Activated CD4-positive, alpha-beta T cell treated with anti-CD3 and anti-CD28 coated beads, Interleukin-2, amount 50 U/mL, for 48 hours (primary cell): ENCODE measurements at places on chromosomes 4 and X.
A peak's percentile ranks its signal among the peaks of the same experiment; 100 is the strongest.

DNA sequence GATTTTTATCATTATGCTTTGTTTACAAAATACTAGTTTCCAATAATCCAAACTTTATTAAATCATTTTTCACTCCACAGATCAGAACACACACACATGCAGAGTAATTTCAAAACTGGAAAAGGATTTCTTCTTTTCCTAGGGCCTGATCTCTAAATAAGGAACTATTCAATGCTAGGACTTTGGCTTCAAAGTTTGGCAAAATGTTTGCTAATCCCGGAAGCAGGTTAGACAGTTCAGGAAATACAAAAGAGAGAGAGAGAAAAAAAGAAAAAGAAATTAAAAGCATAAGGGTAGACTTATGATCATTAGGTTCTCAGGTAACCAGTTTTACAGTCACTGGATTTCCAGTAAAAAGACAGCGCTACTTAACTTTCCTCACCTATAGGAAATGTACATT is 211.0 kb downstream of the DCLK2 start:
- DNase-seq: no peak

DNA sequence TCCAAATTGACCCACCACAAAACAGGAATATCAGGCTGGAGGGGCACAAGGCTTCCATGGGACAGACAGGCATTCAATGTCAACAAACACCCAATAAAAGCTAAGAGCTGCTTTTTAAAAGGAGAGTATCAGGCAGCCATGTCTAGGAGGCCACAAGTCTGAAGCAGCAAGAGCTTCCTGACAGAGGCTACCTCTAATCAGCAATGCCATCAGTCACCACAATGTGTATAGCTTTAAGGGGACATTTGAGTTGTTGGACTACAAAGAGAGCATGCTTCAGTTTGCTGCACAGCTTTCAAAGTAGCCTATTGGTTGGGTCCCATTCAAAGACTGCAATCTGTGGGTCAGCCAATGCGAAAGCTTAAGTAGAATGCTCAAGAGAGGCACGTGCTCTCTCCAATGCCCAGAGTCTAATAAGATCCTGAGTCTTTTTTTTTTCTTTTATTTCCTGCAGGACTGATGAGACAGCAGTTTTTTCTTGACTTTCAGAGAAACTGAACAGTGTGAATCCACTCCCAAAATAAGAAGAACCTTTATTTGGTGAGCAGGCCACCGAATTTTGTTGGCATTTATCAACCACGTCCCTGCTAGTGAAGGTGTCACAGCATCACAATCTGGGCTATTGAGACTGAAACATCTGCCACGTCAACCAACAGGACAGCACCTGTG is 92.5 kb downstream of the FBXO8 start:
- DNase-seq: no peak

DNA sequence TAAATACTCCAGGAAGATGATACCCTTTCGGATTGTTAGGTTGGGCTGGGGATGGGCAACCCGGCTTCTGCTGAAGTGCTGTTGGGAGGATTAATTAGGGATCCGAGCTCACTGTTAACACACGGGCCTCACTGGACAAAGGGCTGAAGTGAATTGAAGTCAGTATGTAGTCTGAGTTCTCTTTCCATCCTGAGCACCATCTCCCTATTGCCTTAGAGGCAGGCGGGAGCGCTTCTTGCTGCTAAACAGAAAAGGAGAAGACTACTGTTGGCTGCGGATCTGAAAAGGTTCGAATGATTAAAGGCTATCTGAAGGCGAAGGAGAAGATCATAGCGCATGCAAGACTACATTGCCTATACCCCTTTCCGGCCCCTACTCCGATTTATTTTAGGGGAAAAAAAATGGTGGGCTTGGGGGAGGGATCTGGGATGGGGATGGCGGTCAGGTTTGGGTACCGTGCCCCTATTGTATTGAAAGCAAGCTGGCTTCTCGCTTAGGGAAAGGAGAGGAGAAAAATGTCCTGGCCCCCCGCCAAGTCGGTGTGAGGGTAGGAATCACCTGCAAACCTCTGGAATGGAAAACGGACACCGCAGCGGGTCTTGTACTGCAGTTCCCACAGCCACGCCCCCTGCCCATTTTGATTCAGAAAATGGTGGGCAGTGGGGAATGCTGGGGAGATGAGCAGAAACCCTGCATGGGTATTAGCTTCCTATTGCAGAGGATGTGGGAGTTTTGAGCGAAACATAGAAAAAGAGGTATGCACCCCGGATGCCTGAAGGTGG is 22.3 kb downstream of the MORF4L2 start:
- no peak for DNase-seq

GRCh38 chrX:31374786-31375185 is 302.9 kb upstream of the FTHL17 start:
- DNase-seq: no peak

DNA sequence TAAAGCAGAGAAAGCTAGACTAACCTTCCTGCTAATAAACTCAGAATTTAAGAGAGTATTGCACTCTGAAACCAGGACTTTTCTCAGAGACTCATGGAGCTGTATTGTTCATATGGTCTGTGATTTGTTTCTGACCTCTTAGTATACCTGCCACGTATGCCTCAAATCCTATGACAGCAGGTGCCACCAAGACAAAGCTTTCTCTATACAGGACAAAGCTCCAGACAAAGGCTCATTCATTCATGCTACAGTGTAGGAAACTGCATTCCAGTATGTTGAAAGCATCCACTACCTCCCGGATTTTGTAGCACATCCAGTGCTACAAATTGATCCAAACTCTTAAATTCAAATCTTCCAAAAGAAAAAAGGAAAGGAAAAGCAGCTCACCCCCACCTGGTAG is 178.3 kb downstream of the CHIC2 start:
- no peak for DNase-seq

GRCh38 chr4:152368001-152368400 is 167.9 kb downstream of the FBXW7 start:
- no peak for DNase-seq

DNA sequence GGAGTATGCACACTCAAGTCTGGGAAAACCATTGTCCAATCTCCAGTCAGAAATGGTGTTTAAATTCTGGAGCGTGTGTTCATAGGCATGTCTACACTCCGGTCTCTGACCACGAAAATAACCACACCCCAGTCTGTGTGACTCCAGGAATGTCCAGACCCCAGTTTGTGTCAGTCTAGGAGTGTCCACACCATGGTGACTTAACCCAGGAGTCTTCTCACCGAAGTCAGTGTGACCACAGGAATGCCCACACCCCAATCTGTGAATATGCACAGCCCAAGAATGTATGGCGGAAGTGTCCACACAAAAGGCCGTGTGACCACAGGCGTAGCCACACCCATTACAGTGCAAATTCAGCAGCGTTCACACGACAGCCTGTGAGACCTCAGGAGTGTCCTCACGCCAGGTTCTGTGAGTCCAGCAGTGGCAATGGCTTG is 11.4 kb downstream of the FTSJ1 start:
- DNase-seq: no peak

- DNase-seq: no peak
Measured at GRCh38 chr4:1407657-1408333, 1.6 kb upstream of the NKX1-1 start.

- DNase-seq: no peak
Measured at GRCh38 chrX:38831949-38832348, 30.7 kb downstream of the MID1IP1 start.

DNA sequence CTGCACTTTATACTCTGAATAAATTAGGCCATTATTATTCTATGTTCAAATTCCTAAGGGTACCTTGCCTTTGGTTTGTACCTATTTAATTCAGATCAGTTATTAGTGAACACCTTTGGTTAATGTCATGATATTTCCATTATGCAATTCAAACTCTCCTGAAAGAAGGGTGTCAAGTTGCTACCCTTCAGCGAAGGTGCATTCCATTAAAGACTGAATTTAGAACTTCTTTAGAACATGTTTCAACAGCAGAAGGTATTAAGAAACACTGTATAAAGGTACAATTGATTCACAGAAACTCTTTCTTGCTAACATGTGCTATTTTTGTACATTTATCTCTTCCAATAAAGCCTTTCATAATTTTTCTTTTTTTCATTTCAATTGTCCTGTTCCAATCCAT is 1545.4 kb upstream of the PCDH10 start:
- no peak for DNase-seq

GRCh38 chr4:83490876-83491450 is 6.1 kb upstream of the ABRAXAS1 start:
- DNase-seq: no peak

DNA sequence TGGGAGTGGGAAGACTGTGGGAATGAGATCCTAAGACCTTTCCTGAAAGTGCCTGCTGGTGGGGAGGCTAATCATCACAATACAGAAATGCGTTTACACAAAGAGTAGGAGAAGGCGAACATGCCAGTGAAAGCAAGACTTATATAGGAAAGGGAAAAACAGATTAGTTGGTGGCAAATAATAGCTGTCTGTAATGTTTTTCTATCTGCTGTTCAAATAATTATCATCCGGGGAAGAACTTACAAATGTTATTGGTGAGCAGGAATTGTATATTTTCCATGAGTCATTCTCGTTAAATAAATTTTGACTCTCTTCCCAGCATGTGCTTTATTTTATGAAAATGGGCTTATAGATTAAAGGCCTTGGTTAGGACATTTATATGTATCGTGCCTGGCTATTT is 196.5 kb downstream of the ARHGAP10 start:
- DNase-seq: no peak

DNA sequence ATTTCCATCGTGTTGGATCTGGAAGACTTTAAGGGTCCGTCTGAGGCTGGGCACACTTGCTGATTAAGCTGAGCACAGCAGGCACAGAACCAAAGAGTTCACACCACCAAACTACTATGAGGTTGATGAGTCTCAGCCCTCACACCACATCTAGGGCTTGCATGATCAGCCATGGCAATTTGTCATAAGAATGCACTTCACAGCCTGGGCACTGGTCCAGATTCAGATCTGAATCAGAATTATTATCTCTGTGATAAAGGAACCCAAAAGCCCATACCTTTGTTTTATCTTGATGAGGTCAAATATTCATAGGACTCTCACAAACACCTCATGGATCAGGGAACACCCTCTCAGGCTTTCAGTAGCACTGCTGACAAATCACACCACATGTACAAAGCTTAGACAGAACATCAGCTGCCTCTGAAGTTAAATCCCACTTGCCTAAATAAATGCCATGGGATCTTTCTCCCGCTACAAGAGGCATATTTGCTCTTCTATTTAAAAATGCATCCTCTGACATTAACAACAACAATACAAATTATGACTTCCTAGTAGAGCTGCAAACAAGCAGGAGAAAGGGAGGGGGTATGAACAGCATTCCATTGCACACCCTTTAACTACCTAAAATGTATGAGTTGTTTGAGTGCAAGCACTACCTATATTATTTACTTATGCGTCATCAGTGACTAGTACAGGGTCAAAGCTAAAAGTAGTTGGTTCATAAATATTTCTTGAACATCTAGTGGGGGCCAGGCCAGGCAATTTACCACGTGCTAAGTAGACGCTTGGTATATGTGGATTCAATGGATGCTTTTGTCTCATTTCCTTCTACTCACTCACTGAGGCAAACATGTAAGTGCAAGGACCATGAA is 186.3 kb upstream of the FGF13 start:
- no peak for DNase-seq

DNA sequence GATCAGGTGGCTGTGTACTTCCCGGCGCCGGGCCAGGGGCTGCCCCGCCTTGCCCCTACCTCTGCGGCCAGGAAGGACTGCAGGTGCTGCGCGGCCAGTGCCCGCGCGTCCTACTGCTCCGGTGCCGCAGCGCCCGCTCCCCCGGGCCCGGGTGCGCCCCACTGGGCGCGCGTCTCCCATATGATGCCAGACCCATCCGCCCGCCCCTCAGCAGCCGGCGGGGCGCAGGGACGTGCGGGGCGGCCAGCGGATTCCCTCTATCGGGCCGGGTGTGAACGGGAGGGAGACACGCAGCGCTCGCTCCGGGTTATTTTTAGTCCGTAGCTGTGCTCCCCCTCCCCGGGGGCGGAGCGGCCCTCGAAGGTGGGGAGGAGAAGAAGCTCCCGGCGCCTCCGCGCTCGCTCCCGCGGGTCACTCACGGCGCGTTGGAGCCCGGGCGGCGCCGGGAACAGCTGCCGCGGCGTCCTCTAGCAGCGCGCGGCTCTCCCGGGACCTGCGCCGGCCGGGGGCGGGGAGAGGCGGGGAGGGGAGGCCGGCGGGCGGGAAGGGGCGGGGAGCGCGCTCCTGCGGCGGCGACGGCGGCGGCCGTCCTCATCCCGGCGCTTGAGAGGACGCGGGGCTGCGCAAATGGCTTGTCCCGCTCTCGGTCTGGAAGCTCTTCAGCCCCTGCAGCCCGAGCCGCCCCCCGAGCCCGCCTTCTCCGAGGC is 103.6 kb downstream of the UCHL1 start:
- no peak for DNase-seq

- DNase-seq: no peak
Measured at GRCh38 chrX:119541188-119541587, 24.0 kb downstream of the STEEP1 start.

- no peak for DNase-seq
Measured at GRCh38 chrX:43679778-43680177, 23.7 kb downstream of the MAOA start.

DNA sequence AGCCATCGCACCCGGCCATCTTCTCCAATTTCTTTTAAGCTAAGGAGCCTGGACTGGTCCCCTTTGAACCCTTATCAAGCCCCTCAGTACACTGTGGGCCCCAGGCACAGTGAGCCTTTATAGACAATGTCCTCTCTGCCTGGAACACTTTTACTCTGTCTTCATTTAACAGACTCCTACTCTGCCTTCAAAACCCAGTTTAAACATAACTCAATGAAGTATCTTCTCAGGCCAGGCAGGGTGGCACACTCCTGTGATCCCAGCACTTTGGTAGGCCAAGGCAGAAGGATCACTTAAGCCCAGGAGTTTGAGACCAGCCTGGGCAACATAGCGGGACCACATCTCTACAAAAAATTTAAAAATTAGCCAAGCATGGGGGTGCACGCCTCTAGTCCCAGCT is 27.5 kb upstream of the SMS start:
- DNase-seq: no peak

- DNase-seq: peak; percentile 25
Measured at GRCh38 chrX:70508296-70508911, 63.8 kb downstream of the DLG3 start.

DNA sequence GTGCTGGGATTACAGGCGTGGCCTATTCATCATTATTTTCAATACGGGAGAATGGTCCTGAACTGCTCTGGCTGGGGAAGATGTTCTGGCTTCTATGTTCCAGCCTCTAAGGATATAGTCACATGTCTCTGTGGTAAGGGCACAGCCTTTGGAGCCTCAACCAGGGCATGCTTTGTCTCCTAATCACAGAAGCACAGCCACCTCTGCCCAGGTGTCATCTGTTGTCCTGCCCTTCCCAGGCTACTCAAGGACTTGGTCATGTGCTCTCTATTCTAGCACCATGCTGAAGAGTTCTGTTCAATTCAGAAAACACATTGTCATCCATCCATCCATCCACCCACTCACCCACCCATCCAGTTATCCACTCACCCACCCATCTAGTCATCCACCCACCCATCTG is 29.5 kb downstream of the ASMTL start:
- DNase-seq: no peak

DNA sequence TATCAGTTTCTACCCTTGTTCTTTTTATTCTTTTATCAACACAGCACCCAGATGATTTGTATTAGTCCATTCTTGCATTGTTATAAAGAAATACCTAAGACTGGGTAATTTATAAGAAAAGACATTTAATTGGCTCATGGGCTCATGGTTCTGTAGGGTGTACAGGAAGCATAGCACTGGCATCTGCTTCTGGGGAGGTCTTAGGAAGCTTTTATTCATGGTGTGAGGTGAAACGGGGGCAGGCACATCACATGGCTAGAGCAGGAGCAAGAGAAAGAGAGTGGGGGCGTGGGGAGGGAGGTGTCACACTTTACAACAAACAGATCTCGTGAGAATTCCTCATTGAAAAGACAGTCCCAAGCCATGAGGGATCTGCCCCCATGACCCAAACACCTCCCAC is 285.3 kb downstream of the SMARCA1 start:
- DNase-seq: no peak

- DNase-seq: no peak
Measured at GRCh38 chr4:10981096-10981495, 296.5 kb upstream of the CLNK start.
